Fibroblast of skin of right quadriceps (primary cell): ENCODE measurements at places on chromosomes 12 and 14.

GRCh38 chr12:45434094-45434493 is 218.2 kb downstream of the ANO6 start:
- no peak for DNase-seq

GRCh38 chr12:69274861-69275260 is 35.5 kb downstream of the CPSF6 start:
- DNase-seq, result peak; percentile 59

DNA sequence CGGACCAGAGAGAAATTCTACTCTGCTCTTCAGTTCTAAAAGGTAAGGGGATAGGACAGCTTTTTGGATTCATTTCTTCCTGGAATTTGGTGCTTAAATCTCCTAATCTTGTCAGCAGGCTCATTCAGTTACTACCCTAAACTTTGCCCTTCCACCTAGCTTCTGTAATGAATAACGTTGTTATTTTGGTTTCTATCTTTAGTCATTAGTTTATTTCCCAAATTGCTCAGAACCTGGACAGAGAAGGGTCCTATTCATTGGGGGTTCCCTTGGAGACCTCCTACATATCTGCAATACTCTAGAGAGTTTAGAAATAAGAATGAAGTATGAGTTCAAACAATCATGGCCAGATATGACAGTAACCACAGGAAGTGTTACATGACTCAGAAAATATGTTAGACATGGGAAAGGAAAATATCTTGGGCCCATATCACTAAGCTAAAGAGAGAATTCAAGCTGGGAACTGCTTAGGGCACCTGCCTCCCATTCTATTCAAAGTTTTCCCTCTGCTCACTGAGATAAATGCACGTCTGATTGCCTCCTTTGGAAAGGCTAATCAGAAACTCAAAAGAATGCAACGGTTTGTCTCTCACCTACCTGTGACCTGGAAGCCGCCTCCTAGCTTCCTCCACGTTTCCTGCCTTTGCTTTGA is 87.9 kb downstream of the GAS2L3 start:
- no peak for DNase-seq

DNA sequence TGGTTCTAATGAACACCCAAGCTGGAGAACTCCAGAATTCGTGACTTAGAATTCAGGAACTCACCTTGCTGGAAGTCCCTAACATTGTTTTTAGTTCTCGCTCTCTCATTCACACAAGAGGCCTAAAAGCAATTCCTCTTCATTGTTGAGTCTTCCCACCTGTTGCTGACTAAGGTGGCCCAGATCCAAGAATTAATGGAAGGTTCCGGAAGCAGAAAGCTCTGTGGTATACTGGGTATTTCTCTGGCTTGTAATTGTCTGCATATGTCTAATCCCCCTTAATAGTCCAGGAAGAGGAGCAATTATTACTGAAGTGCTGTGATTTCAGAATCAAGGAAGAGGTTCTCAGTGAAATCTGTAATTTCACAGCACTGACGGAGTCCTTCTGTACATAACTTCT is 31.4 kb downstream of the TMEM233 start:
- no peak for DNase-seq

GRCh38 chr12:97159377-97159776 is 252.3 kb downstream of the NEDD1 start:
- DNase-seq, result no peak

DNA sequence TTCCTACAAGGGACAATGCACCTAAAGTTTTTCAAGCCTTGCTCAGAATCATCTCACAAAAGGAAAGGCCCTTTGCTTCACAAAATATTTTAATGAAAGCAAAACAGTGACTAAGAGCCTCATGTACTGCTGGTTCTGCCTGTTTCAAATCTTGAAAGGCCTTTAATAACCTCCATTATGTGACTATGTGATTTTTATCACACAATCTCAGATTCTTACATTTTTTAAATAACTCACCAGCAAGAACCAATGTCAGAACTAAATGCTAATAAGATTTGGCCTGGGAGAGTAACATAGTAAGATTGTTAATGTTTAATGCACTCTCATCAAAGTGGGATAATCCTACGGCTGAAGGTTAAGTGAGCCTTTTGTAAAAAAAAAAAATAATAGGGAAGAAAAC is 378.9 kb downstream of the RGS6 start:
- DNase-seq, result no peak

- peak; percentile 45 for DNase-seq
Observed at GRCh38 chr14:67919259-67920032, 99.9 kb downstream of the RAD51B start.

- DNase-seq, result peak; percentile 78
Observed at GRCh38 chr12:105382771-105383622, 52.5 kb downstream of the C12orf75 start.

GRCh38 chr14:100850841-100851585 is 25.1 kb downstream of the MEG3 start:
- no peak for DNase-seq

- DNase-seq, result no peak
Observed at GRCh38 chr12:113027726-113028125, 28.8 kb upstream of the DTX1 start.

GRCh38 chr12:19035536-19035935 is 94.0 kb upstream of the PLEKHA5 start:
- no peak for DNase-seq

DNA sequence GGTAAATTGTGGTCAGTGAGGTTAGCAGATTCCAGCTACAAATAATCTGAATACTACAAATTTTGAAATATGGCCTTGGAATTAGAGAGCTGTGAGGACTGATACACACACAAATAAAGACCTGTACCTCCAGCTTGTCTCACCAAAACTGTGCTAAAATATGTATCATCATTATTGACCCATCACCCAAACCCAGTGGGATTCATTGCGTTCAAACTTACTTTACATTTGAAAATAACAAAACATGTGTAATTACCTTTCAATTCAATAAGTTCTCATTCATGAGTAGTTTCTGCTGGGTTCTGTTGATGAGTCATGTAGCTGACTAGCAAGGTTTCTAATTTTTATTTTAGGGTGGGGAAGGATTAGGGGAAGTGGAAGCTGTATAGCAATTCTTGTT is 170.9 kb downstream of the MSRB3 start:
- peak; percentile 46 for DNase-seq

GRCh38 chr14:74934476-74935359 is 11.7 kb upstream of the RPS6KL1 start:
- no peak for DNase-seq

- no peak for DNase-seq
Observed at GRCh38 chr12:69916544-69917235, 91.7 kb downstream of the MYRFL start.

DNA sequence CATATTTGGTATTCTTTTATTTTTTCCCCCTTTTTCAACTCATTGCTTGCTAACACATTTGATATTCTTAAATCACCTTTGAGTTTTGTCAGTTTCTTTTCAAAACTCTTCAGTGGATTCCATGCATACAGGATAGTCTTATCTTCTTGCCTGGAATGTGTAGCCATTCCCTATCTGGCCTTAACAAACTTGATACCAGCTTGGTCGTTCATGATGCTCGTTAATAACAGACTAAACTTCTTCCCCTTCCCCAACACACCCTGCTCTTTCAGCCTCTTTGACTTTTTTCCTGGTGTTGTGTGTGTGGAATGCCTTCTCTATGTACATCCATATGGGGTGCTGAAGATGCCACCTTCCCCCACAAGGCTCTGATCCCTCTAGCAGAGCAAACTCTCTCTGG is 17.7 kb upstream of the CALM1 start:
- DNase-seq, result no peak

- no peak for DNase-seq
Observed at GRCh38 chr14:69489495-69489894, 5.0 kb downstream of the PLEKHD1 start.

GRCh38 chr12:56991319-56992246 is 14.8 kb downstream of the ZBTB39 start:
- no peak for DNase-seq

- no peak for DNase-seq
Observed at GRCh38 chr12:130184404-130185090, 22.3 kb downstream of the FZD10 start.

DNA sequence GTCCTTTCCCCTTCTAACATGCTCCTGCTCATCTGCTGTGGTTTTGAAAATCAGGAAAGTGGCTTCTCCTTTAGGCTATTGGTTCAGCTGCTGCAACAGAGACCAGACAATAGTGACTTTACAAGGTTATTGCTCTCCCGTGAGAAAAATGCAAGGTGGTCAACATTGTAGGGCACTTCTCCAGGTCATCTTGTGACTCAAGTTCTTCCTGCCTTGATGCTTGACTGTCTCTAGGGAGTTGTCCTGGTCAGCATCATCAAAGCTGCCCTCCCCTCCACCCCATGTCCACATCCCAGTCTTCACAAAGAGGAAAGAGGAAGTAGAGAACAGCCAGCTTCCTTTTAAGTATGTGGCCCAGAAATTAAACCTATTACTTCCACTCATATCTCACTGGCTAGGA is 3.9 kb upstream of the TMEM63C start:
- DNase-seq, result no peak

DNA sequence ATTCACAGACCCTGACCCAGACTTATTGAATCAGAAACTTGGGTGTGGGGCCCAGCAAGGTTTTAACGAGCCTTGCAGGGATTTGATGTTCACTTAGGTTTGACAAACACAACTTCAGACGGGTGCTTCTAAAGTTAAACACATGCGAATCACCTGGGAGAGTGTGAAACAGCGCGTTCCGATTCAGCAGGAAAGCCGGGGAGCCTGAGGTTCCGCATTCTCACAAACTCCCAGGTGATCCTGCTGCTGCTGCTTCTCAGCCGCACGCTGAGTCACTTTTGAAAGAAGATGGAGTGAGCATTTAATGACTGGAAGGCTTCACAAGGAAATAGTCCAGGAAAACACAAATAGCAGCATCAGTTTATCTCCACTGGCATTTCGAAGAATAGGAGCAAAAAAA is 44.2 kb upstream of the DDX11 start:
- DNase-seq, result no peak

DNA sequence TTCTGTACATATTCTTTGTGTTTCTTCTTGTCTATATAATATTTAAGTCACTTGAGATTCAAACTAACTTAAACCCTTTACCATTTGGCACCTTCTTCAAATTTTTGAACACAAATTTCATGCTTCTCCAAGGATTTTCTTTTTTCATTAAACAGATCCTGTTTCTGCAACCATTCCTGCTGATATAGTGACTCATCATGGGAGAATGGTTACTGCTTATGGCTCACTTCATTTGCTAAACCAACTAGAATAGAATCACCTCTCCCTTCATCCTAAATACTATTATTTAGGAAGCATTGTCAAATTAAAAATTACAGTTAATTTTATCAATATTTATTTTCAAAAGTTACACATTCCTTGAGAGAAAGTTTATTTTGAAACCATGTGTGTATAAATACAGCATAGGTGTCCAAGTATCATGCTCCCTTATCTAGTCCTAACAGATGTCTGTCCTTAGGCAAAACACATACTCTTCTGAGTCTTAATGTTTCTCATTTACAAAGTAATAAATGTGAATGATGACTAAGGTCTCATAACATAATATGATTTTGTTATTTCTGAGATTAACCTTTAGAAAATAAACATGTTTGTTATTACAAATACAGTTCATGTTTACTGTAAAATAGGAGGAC is 40.7 kb downstream of the PLCZ1 start:
- peak; percentile 64 for DNase-seq

DNA sequence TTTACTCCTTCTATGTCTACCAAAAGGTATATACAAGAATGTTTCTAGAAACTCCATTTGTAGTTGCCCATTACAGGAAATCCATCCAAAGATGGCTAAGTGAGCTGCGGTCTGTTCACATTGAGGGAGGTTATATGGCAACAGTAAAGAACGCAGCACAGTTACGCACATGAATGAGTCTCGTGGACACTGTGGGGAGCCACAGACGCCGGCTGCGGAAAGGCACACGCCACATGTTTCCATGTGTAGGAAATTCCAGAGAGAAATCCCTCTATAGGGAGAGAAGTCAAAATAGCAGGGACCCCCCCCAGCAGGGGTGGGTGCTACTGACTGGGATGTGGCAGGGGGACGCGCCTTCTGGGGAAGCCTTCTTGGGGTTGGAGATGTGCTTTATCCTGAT is 139.0 kb upstream of the NCOR2 start:
- DNase-seq, result peak; percentile 49

- no peak for DNase-seq
Observed at GRCh38 chr14:67577909-67578749, 21.9 kb downstream of the PIGH start.

- no peak for DNase-seq
Observed at GRCh38 chr12:56107242-56107641, 2.9 kb downstream of the PA2G4 start.

GRCh38 chr14:103057372-103058163 is at the start of gene CDC42BPB:
TSS of gene CDC42BPB (minus strand) at chr14:103057549. CDS start at chr14:103057173, 376 bp downstream.
- peak; percentile 94 for DNase-seq

- no peak for DNase-seq
Observed at GRCh38 chr12:96143827-96144565, 50.2 kb upstream of the ELK3 start.

DNA sequence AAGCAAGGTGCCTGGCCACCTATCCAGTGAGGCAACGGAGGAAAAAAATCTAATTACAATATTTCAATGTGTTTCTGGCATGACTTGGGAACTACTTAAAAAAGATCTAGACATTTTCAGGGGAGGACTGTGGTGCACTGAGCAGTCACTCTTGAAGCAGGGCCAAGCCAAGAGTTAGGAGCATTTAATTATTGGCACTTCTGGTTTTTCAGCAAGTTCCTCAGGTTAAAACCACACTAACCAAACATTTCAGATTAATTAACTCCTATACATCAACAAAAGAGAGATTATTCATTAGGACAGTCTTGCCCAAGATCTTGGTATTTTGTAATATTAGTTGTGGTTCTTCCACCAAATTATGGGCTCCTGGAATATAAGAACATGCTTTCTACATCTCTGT is 25.6 kb downstream of the PRKAB1 start:
- DNase-seq, result no peak
